ENCODE measurements at places on chromosomes 2 and 18. TPM values are rescaled to one million over a fixed set of nuclear protein-coding genes. Genes with fewer than 3 reads are reported as not detected.

GRCh38 chr2:122031544-122032263 lies 276.3 kb downstream of the TSN start:
- no peak for DNase-seq
- no peak overlapping the region for H3K4me3 ChIP-seq
- no peak overlapping the region for H3K27ac ChIP-seq

- peak; percentile 91 for DNase-seq
- H3K36me3 ChIP-seq = no peaks in the 10 kb centered on the region
- peak overlapping the region; percentile 83 for H3K4me3 ChIP-seq
- H3K27me3 ChIP-seq = no peaks in the 10 kb centered on the region
Observed at GRCh38 chr2:61694312-61695274, 156.4 kb upstream of the XPO1 start.

- H3K27me3 ChIP-seq = no peaks in the 10 kb centered on the region
- no peaks in the 10 kb centered on the region for H3K4me1 ChIP-seq
- no peak for DNase-seq
- H3K4me3 ChIP-seq = no peak overlapping the region
- no peaks in the 10 kb centered on the region for H3K36me3 ChIP-seq
- H3K27ac ChIP-seq = no peak overlapping the region
Observed at GRCh38 chr2:232896111-232896510, 26.0 kb downstream of the SNORC start.

DNA sequence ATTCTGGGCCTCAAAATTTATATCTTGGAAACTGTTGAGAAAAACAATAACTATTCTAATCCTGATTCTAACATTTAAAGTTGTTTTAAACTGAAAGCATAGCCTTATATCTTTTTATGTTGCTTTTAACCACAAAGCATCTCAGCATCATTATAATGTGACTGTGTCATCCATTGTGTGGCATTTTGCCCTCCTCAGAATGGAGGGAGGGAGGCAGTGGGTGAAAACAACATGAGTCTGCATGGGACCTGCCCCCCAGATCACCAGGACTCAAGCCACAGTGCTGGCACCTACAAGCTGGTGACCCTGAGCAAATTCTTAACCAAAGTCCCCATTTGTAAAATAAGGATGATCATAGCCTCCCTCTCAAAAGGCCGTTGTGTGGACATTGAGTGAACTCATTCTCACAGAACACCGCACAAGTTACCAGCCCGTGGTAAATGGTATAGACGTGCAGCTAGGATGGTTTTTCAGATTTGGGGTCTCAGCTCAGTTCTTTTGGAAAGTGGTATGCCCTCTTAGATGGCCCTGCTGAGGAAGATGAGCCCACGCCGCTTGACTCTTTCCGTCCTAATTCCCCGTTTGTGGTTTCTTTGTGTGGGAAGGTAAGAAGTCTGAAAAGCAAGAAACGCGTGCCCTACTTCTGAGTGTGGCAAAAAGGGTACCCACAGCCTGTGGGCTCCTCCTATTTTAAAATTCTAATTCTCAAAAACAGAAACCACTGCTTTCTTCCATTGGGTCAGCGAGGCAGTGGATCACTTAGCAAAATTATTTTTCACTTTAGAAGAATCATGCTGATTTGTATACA lies 305.0 kb upstream of the ID2 start:
- DNase-seq = no peak
- H3K4me3 ChIP-seq = no peak overlapping the region
- H3K4me1 ChIP-seq = peaks cover 23% of the 10 kb centered on the region
- peak overlapping the region; percentile 28 for H3K27ac ChIP-seq

DNA sequence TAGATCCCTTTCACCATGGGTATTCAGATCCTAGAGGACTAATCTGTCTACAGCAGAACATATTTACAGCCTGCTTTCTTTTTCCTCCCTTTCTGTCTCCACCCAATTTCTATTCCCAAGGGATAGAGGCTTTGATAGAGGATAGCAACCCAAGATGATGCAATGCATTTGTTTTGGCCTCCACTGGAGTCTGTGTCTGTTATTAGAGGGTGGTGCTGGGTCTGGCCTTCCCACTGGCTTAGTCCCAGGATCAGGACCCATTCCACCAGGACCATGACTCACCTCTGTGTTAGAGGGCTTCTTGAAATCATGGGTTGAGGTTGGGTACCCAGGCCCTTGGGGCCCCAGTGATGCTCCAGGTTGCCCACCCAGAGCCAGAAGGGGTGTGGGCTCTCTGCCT lies 239.7 kb upstream of the TNP1 start:
- no peaks in the 10 kb centered on the region for H3K36me3 ChIP-seq
- no peaks in the 10 kb centered on the region for H3K4me1 ChIP-seq
- DNase-seq = no peak
- no peaks in the 10 kb centered on the region for H3K27me3 ChIP-seq

DNA sequence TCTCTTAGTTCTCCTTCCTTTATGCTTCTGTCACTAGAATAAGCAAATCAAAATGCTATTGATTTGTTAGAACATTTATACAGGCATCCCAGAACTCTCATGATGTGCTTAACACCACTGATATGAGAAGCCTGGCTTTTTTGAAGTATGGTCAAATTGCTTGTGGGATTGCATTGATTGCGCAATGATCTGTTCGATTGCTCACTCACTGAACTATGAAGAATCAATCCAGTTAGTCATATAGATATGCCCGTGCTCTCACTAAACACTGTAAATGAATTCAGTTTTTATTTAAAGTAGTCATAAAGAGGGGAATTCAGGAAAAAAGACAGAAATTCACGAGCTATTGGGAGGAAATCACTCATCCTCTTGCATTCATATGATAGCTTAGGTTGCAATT lies 1237.8 kb downstream of the SUCLG1 start:
- no peaks in the 10 kb centered on the region for H3K4me1 ChIP-seq
- H3K36me3 ChIP-seq = no peaks in the 10 kb centered on the region
- no peak overlapping the region for H3K27ac ChIP-seq
- H3K27me3 ChIP-seq = no peaks in the 10 kb centered on the region

- H3K4me1 ChIP-seq = no peaks in the 10 kb centered on the region
- no peak overlapping the region for H3K27ac ChIP-seq
Observed at GRCh38 chr2:201986463-201986735, 47.3 kb upstream of the FZD7 start.

GRCh38 chr2:186256540-186256939 lies 229.5 kb upstream of the ZC3H15 start:
- no peaks in the 10 kb centered on the region for H3K27me3 ChIP-seq
- no peak for DNase-seq
- H3K27ac ChIP-seq = no peak overlapping the region
- no peaks in the 10 kb centered on the region for H3K36me3 ChIP-seq
- no peak overlapping the region for H3K4me3 ChIP-seq

DNA sequence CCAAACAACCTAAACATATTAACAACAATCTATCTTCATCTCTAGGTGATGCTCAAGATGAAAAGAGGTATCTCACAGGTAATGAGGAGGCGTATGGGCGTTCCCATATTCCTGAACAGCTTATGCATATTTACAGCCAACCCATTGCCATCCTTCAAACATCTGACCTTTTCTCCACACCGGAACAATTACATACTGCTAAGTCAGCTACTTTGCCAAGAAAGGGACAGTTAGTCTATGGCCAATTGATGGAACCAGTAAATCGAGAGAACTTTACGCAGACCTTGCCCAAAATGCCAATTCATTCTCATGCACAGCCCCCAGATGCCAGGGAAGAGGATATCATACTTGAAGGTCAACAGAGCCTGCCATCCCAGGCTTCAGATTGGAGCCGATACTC lies 68.0 kb downstream of the FAM171B start:
- H3K4me1 ChIP-seq = no peaks in the 10 kb centered on the region
- H3K27ac ChIP-seq = no peak overlapping the region
- no peaks in the 10 kb centered on the region for H3K36me3 ChIP-seq
- no peaks in the 10 kb centered on the region for H3K27me3 ChIP-seq

DNA sequence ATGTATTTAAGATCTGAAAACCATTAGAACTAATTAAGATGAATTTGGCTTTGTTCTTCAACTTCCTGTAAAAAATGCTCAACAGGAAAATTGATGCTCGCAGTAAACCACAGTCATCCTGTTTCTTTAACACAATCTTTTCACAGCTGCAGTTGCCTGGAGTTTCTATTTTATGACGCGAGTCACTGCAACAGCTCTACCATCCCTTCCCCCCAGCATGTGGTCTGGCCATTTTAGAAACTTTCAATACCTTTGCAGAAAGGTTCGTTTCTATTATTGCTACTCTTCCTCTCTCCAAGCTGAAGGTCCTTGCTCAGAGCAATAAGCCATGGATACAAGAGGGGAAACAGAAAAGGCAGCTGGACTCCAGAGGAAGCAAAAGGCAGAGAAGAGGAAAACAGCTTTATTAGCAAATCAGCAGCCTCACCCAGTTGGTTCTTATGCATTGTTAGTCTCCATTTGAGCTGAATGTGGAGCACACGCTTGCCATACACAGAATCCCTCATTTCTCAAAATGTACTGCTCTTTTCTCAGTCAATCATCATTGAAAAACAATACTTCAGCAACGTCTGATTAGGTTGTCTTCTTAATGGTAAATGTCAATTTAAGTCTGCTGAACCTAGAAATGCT lies 3.9 kb downstream of the WIPF1 start:
- peak overlapping the region; percentile 95 for H3K27ac ChIP-seq
- H3K27me3 ChIP-seq = no peaks in the 10 kb centered on the region
- H3K4me3 ChIP-seq = peak overlapping the region; percentile 91
- H3K4me1 ChIP-seq = peaks cover 48% of the 10 kb centered on the region

DNA sequence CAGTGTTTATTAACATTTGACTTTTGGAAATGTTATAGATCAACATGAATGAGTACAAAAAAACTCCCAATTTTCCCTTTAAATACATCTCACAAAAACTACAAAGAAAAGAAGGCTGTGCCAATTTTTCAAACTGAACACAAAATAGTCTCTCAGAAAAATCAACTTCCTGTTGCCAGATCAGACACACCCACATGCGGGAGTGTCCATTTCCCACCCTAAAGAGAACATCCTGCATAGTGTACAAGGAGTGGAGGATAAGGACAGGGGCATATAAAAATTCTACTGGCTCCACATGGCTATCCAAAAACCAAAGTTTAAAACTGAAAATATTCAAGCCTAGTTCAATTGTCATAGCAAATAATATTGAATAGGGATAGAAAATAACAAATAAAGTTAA lies 165.3 kb downstream of the ATAD2B start:
- H3K27me3 ChIP-seq = no peaks in the 10 kb centered on the region
- H3K27ac ChIP-seq = peak overlapping the region; percentile 59
- peaks cover 10% of the 10 kb centered on the region for H3K36me3 ChIP-seq
- no peak overlapping the region for H3K4me3 ChIP-seq
- no peak for DNase-seq
- H3K4me1 ChIP-seq = peaks cover 5% of the 10 kb centered on the region

- H3K27ac ChIP-seq = peak overlapping the region; percentile 91
- no peaks in the 10 kb centered on the region for H3K27me3 ChIP-seq
- peaks cover 35% of the 10 kb centered on the region for H3K4me1 ChIP-seq
- peak overlapping the region; percentile 96 for H3K4me3 ChIP-seq
- peaks cover 20% of the 10 kb centered on the region for H3K36me3 ChIP-seq
- DNase-seq = no peak
Observed at GRCh38 chr2:32166115-32166574, 481 bp downstream of the SLC30A6 start.

- H3K27ac ChIP-seq = no peak overlapping the region
- H3K4me1 ChIP-seq = peaks cover 9% of the 10 kb centered on the region
- H3K4me3 ChIP-seq = no peak overlapping the region
- H3K27me3 ChIP-seq = peaks cover 16% of the 10 kb centered on the region
- H3K36me3 ChIP-seq = peaks cover 7% of the 10 kb centered on the region
Observed at GRCh38 chr2:134634054-134634753, 84.6 kb downstream of the TMEM163 start.

- H3K27ac ChIP-seq = no peak overlapping the region
- no peak for DNase-seq
- H3K4me1 ChIP-seq = peaks cover 17% of the 10 kb centered on the region
- H3K36me3 ChIP-seq = no peaks in the 10 kb centered on the region
Observed at GRCh38 chr2:62054029-62054791, 141.7 kb upstream of the B3GNT2 start.

GRCh38 chr2:226775032-226775509 lies 24.5 kb downstream of the IRS1 start:
- H3K27ac ChIP-seq = no peak overlapping the region
- no peaks in the 10 kb centered on the region for H3K27me3 ChIP-seq
- no peak for DNase-seq
- no peak overlapping the region for H3K4me3 ChIP-seq

DNA sequence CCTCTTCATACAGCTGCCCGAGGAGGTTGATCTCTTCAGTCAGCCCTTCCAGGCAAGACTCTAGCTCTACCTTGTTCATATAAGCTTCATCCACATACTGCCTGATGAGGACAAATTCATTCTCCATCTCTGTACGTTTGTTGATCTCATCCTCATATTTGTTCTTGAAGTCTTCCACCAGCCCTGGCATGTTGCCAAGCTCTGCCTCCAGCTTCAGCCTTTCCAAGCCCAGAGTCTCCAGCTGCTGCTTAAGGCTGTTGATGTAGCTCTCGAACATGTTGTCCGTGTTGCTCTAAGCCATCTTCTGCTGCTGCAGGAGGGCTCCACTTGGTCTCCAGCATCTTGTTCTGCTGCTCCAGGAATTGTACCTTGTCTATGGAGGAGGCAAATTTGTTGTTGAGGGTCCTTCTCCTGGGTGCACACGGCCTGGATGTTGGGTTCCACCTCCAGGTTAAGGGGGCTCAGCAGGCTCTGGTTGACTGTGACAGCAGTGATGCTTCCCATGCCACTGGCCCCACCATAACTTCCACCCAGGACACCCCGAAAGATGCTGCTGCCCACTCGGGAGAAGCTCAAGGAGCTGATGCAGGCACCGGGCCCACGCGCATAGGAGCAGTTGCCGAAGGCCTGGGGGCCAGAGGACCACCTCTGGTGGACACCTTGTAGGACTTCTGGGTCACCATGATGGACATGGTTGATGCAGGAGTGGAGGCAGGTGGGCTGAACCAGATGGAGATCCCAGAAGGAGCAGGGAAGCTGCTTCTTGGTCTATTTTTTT lies 30.3 kb downstream of the ICA1L start:
- H3K36me3 ChIP-seq = peaks cover 8% of the 10 kb centered on the region
- no peak for DNase-seq
- no peak overlapping the region for H3K27ac ChIP-seq
- no peaks in the 10 kb centered on the region for H3K27me3 ChIP-seq
- no peaks in the 10 kb centered on the region for H3K4me1 ChIP-seq
- H3K4me3 ChIP-seq = no peak overlapping the region

DNA sequence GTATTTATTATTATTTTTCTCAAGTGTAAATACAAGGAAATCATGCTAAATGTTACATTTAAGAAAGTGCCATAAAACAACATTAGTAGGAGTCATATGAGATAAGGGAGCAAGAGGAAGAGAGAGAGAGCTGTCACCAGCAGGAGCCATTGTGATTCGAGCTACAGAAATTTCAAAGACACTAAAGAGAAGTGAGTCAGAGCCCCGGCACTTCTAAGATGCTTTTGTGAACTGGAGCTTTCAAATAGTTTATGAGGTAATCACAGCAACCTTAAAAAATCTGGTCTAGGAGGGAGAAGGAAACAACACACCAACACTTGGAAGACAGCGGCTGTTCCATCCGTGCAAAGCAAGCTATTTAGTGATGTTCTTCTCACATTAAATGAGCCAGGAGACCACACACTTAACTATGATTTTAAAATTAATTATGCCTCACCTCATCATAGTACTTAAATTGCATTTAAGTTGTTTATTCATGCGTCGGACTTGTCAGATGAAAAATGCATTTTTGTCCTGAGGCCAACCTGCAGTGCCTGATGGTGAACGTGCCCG lies 382.7 kb upstream of the SALL3 start:
- DNase-seq = no peak
- no peaks in the 10 kb centered on the region for H3K4me1 ChIP-seq
- no peak overlapping the region for H3K27ac ChIP-seq

GRCh38 chr18:76490670-76491472 lies 4.2 kb downstream of the ZNF516 start:
- no peak overlapping the region for H3K27ac ChIP-seq
- peak overlapping the region; percentile 71 for H3K4me3 ChIP-seq

Gene ID2
- 342 TPM for total RNA-seq

Gene TIMM21
- 37.4 TPM for total RNA-seq

Gene HAAO
- total RNA-seq = 0.56 TPM

Gene RAB6C
- total RNA-seq = 0.18 TPM

Gene SKOR2
- not detected for total RNA-seq

Gene TMEM163
- total RNA-seq = 2.3 TPM
